Spleen (tissue), 13 donors: ENCODE measurements at places on chromosomes 16 and 17.
A peak's percentile ranks its signal among the peaks of the same experiment; 100 is the strongest.

DNA sequence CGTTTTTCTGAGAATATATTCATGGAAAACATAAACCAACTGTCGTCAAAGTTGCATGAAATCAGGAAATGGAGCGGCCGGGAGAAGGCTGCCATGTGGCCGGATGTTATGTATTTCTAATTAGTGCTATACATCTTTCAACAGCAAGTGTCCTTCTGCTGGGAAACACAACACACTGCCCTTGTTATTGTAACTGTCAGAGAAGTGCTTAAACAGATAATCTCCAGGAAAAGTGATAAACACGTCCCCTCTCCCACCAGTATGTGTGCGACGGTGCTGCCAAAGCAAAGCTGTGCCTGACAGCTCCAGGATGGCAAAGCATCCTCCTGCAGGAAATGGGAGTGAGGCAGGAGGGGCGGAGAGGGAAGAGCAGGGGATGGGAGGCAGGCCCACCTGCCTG, 111.8 kb downstream of the SMG6 start:
- no peak for DNase-seq

DNA sequence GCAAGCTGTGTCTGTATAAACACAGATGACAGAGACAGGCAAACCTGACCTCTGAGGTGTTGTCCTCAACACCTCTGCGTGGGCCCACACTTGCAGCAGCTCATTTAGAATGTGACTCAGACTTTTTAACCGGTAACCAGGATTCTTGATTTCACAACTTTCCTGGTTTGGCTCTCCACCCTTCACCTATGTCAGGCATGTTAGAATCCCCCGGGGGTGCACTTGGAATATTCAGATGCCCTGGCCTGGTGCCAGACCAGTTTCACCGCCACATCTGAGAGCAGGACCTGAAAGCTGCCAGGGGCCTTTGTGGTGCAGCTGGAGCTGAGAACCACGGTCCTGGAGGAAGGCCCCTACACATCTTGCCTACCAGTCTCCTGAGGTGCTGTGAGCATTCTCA, 4.8 kb downstream of the DHODH start:
- DNase-seq = no peak

GRCh38 chr17:8016632-8017424, 14.4 kb downstream of the GUCY2D start:
- DNase-seq = peak; percentile 81

DNA sequence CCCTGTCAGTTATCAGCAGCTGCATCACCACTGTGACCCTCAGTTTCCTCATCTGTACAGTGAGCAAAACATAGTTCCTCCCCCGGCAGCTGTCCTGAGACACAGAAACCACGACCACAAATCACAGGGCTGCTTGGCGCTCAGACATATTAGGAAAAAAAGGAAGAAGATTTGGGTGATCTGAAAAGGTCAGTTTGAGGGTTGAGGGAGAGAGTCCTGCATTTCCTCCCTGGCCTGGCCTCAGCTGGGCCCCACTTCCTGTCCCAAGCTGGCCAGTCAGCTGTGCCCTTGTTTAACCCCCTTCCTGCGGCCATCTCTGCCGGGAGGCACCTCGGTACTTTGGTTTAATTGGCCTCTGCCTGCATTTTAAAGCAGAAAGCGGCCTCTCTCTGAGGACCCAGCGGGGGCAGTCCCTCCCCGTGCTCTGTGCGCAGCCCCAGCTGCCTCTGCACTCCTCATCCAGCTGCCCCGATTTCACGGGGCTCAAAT, 24.0 kb upstream of the CIBAR2 start:
- DNase-seq = no peak

- no peak for DNase-seq
Measured at GRCh38 chr17:59783221-59784047, 76.0 kb downstream of the VMP1 start.

GRCh38 chr16:89422905-89423630, 67.3 kb downstream of the ANKRD11 start:
- no peak for DNase-seq

DNA sequence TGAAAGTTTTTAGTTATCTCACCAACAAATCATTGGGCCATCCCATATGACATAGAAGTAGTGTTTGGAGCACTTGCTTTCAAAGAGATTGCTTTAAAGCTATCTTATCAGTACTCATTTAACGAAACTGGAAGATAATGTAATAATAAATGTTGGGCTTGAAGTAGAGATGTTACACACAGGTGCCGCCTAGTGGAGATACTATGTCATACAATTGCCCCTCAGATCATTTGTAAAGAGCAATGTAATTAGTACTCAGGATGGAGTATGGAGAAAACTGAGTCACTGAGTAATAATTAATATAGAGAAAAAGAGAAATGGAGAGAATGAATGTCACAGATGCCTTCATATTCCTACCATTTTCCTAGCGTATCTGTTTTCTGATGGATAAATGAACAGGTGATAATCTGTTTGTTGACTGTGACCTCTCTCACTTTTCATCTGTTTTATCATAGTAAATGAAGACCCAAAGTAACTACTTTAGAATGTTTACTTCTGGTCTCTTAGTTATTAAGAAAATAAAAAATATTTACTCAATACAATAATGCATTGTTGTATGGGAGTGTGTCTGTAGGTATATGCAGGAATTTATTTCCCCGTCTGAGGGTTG, 80.4 kb downstream of the EFCAB5 start:
- DNase-seq = no peak

DNA sequence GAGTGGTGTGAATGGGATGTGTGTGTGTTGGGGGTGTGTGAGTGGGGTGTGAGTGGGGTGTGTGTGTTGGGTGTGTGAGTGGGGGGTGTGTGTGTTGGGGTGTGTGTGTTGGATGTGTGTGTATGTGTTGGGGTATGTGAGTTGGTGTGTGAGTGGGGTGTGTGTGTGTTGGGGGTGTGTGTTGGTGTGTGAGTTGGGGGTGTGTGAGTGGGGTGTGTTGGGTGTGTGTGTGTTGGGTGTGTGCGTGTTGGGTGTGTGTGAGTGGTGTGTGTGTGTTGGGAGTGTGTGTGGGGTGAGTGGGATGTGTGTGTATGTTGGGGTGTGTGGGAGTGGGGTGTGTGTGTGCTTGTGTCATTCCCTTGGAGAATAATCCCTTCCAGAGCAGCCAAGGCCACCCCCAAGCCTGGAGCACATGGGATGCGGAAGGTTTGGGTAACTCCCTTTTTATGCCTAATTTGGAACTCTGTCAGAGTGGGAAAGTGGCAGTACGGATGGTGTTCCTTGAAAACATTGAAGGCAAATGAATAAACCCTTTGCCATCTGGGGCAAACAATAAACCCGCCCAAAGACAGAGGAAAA, 14.3 kb downstream of the RNF213 start:
- no peak for DNase-seq

DNA sequence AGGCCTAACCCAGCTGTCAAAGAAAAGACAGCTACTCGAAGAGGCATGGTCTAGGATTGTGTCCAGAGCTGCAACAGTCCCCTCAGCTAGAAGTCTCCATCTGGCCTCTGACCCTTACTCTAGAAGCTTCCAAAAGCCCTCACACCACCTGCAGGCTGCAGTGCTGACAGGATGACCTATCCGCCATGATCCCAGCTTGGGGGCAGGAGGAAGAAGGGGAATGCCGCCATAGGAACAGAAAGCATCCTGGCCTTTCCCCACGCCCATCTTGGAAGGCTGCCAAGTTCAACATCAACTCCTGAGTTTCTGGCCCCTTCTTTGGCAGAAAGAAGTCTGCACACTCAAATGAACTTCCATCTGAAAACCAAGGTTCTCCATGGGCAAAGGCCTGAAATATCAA, 3.1 kb upstream of the KRT36 start:
- DNase-seq = no peak
